Calu3 (cell line): ENCODE measurements at places on chromosomes 11 and 22.

- DNase-seq: no peak
These were observed 88.0 kb upstream of the SHISAL1 start for GRCh38 chr22:44400763-44401060.

DNA sequence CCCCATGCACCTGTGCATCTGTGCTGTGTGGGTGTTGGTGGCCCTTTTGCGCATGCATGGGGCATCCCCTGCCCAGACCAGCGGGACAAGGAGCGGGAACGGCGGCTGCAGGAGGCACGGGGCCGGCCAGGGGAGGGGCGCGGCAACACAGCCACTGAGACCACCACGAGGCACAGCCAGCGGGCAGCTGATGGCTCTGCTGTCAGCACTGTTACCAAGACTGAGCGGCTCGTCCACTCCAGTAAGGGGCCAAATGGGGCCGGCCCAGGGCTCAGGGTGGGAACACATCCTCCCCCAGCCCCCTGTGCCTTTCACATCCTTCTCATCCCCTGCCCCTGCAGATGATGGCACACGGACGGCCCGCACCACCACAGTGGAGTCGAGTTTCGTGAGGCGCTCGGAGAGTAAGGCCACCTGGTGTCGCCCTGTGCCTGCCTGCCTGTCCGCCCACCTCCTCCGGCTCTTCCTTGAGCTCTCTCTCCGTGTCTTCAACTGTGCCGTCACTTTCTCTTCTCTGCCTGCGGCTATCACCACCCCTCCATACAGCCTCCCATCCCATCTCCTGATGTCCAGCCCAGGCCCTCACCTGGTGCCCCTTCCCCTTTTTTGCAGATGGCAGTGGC lies 10.6 kb downstream of the SELENOM start:
- no peak for DNase-seq

DNA sequence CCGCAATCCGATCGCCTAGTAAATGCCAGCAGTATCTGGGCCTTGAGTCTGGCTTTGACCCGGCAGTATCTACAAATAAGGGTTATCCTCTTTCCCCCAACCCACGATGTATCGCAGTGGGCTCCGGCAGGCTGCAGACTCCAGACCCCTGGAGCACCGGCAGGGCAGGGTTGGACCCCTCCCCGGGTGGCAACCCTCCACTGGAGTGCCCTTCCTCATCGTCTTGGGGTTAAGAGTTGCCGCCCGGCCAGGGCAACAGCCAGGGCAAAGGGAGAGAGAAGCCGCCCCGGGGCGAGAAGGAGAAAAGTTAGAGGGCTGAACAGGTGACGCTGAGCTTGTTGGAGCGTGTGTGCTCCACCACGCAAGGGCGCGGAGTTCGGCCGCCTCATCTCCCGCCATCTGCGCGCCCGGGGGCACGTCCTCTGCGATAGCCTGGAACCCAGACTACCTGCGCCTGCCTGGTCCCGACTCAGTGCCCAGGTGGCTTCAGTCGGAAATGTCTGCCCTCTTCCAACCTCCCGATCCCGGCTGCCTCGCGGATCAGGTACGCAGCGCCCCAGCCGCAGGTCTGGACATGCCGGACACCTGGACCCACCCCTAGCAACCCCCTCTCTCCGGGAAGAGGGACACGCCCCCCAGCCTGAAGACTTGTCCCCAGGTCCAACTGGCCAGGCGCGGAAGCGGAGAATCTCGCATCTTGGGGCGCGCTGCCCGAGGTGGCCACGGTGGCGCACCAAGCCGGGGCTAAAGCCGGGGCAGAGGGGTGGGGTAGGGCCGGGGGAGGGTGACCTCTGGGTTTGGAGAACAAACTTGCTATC lies 1.2 kb downstream of the DSCAML1 start:
- no peak for DNase-seq

DNA sequence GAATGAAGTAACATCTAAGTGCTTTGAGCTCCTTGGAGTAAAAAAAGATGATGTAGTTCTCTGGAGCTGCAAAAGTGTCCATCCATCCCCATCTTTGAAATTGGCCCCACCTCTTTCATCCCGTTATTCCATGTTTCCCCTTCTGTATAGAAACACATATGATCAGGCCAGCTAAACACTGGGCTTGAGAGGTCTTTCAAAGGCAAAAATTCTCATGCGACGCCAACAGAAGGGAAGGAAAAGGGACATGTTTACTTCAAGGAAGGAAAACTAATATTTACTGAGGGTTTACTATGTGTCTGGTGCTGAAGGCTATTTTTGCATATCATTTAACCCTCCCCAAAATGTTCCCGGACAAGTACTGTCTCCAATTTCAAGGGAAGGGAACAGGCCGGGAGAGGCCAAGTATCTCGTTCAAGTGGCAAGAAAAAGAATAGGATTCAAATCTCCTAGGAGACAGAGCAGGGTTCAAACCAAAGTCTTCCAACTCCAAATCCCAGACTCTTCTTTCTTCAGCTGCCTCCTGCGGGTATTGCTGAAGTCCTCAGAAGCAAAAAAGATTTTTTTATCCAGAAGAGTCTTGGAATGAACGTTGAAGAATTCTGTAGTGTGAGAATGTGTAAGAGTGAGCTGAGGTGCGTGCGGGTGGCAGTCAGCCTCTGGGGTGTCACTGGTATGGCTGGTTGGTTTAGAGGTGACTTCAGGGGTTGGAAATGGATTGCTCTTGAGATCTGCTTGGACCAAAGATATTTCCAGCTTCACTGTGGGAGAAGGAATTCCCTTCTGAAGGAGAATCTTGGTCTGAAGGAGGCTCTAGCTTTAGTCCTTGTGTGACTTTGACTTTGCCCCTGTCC lies 10.1 kb downstream of the TECTA start:
- no peak for DNase-seq

GRCh38 chr11:19769820-19770219 lies 57.2 kb downstream of the NAV2 start:
- DNase-seq: no peak

DNA sequence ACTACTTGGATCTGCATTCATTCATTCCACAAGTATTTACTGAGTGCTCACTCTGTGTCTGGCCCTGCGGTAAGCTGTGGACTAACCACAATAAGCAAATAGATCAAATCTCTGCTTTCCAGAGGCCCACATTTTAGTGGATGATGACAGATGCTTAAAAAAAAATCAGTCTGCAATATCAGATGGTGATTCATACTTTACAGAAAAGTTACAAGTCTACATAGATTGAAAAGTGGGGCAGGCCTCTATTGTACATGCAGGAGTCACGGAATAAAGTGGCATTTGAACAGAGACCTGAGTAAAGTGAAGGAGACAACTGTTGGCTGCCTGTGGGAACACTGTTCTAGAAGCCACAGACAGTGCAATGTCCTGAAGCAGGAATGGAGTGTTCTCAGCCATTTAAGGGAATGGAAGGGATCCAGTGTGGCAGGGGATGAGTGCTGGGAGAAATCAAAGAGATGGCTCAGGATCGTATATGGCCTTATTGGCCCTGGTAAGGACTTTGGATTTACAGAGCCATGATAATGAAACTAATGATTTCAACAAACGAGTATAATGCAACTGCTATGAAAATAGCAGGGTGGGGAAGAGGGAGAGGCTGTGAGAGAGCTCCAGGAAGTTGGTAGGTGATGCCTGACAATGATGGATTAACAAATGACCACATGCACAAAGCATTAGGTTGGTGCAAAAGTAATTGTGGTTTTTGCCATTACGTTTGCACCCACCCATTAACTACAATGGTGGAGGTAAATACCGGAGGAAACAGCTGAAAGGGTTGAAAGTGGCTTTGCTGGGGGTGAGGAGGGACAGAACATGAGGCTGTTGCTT lies 31.1 kb downstream of the TMEM45B start:
- DNase-seq: peak; percentile 36

DNA sequence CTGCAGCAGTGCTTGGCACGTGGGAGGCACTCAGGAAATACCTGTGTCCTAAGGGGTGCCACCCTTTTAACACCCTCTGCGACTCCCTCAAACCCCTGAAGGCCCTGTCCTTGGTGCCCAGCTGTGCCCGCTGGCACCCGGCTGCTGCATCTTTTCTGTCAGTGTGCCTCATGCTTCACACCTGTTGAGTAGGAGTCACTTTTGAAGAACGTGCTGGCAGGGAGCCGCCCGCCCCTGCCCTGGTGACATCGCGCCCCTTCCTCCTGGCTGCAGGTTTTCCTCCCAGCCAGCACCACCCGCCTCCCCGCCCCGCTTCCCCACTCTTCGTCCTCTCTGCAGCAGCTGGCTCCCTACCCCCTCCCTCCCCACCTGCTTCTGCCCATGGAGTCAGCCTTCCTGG lies 17.8 kb downstream of the FRMD8 start:
- no peak for DNase-seq

DNA sequence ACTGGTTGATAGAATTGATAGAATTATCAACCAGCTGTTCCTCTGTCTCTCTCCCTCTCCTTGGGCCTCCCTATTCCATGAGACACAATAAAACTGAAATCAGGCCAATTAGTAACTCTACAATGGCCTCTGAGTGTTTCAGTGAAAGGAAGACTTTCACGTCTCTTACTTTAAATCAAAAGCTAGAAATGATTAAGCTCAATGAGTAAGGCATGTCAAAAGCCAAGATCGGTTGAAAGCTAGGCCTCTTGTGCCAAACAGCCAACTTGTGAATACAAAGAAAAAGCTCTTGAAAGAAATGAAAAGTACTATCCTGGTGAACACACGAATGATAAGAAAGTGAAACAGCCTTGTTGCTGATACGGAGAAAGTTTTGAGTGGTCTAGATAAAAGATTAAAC lies 16.6 kb downstream of the PIH1D2 start:
- no peak for DNase-seq

- DNase-seq: peak; percentile 24
These were observed 159.9 kb upstream of the GRK3 start for GRCh38 chr22:25404556-25404927.
